ENCODE measurements at places on chromosomes 6 and 20.

- no peak for DNase-seq
Measured at GRCh38 chr6:66866801-66867200, 1159.8 kb upstream of the EYS start.

DNA sequence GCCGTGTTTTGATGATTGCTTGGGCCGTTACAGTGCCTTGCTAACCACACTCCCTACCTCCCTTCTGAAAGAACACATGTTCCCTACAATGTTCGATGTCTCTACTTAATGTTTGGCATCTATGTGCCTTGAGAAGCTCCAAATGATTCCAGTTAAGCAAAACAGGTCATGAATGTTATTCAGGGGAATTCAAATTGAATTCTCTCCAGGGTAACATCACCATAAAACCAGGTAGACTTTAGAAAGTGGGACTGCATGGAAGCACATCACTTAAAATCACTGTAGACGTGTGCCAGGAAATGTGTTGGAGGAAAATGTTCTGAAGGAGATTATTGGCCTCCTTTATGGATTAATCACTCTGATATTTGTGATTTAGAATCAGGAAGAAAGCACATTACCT is 128.1 kb downstream of the ADAT2 start:
- DNase-seq, result no peak

GRCh38 chr20:35285806-35286076 is 1.2 kb upstream of the EIF6 start:
- DNase-seq, result no peak

DNA sequence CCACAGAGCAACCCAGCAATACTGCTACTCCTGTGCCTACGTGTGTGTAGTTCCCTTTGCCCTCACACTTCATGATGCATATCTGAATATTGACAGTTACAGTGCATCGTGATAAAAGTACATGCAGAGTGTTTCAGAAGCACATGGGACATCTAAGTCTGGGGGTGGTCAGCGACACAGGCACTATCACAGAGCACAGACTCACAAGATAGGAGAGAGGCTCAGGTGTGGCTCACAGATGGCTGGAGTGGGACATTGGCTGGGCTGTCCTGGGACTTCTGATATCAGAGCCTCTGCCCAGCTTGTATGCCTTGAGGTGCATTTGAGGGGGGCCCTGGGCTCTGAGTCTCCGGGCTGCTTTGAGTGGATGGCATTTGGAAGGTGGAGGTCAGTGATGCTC is 227.0 kb upstream of the RNF24 start:
- DNase-seq, result no peak

DNA sequence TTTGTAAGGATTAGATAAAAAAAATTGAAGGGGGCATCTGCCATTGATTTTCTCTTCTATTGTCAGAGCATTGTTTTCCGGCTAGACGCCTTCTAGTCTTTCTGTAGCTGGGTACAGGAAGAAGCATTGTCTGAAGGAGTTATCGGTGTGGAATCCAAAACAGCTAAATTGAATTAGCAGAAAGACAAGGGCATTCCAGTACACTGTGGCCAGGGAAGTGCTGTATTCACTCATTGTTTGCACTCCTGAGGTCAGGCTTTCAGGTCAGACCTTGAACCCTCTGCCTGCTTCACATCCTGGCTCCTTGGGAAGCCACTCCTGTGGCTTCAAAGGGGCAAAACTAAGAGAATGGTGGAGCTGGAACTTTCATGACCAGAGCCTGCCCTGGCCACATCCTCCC is 81.1 kb upstream of the SNAP25 start:
- no peak for DNase-seq

GRCh38 chr20:22411627-22412450 is 172.5 kb downstream of the FOXA2 start:
- no peak for DNase-seq

DNA sequence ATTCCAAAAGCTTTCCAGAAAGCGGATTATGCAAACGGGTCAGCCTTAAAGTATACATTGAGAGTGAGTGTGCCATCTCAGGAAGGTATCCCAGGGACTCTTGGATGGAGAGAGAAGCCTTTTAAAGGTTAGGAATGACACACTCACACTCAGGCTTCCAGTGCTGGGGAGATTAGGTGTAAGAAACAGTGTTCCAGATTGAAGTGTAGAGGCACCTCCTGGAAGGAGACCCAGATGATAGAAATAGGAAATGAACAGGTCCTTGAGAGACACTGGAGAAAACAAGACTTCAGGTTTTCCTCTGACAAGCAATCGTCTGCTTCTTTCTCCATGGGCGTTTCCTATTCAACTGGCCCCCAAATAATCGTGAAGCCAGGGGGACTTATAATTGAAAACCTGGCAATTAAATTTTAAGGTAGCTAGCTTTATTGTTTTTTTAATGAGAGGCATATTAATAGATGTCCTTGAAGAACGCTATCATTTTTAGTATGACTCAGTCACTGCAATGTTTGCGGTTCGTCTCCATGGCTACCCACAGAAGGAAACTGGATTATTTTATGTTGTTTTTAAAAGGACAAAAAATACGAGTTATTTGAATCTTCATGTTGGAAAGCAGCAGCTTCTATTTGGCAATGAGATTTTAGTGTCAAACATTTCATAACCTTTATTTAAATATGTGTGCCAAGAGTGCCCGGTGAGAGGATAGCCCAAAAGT is 85.3 kb downstream of the TRMT6 start:
- no peak for DNase-seq

DNA sequence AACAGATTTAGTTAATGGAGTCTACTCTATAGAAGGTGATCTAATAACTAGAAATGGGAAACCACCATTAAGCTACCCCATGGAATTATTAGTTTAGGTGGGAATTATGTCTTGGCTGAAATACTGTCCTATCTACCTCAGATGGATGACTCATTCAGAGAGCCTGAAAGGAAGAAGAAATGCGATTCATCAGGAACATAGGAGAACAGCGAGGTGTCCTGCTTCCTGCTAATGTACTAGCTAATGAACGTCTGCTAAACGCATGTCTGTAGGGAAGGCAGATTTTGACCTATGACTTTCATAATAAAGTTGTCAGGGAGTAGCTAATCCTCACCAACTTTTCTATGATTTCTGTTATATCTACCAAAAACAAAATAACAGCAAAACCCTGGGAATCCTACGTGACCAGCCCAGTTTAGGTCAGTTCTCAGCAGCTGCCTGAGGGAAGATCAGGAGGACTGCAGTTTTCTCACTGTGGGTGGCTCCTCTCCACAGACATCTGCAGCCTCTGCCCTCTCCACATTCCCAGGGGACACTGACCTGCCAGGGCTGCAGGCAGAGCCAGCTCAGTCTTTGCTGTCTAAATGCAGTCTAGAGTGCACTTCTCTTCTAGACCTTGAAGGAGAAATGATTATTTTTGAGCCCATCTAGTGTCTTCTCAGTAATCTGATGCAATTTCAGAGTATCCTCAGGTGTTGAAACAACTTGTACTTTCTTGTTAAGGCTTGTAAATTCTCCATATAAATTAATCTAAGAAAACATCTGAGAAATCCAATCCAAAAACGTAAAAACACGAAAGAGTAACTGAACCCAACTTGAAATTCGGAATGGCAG is 18.1 kb upstream of the SFT2D1 start:
- no peak for DNase-seq

DNA sequence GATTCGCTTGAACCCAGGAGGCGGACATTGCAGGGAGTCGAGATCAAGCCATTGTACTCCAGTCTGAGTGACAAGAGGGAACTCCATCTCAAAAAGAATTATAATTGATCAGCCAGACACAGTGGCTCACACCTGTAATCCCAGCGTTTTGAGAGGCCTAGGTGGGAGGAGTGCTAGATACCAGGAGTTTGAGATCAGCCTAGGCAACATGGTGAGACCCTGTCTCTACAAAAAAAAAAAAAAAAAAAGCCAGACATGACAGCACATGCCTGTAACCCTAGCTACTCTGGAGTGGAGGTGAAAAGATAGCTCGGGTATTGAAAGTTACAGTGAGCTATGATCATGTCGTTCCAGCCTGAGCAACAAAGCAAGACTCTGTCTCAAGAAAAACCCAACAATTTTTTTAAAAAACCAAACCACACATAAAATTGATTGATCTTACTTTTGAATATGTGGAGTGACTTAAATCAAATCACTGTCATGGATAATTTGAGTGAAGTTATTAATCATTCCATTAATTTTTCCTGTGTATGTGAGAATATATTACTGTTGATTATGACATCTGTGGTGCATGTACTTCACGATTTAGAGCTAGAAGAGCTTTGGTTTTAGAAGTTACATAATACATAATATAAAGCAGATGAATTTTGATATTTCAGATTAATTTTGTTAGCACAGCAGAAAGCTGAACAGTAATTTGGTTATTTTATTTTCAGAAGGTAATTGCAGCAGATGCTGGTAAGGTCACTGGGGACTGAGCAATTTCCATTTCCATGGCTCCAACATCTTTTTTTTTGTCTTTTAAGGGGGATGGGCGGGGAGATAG is 34.4 kb downstream of the NCOA7 start:
- no peak for DNase-seq

DNA sequence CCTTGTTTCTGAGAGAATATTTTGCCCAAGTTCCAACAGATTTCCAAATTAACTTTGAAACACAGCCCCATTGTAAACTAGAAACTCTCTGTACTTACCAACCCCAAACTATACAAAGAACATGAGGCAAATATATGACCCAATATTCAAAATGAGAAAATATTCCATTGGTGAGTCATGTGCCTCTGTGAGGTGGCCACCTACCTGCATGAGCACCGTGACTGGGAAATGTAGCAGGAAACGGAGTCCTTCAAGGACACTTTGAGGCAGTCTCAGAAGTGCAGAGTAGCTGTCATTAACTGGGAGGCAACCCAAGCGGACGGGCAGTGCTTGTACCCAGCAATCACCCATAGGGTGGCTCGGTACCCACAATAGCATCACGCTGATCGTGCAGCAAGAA is 335.5 kb upstream of the NOX3 start:
- DNase-seq, result no peak

GRCh38 chr6:162770955-162771354 is 43.2 kb downstream of the PACRG start:
- DNase-seq, result no peak

GRCh38 chr6:15555101-15556038 is 107.5 kb downstream of the DTNBP1 start:
- DNase-seq, result no peak

DNA sequence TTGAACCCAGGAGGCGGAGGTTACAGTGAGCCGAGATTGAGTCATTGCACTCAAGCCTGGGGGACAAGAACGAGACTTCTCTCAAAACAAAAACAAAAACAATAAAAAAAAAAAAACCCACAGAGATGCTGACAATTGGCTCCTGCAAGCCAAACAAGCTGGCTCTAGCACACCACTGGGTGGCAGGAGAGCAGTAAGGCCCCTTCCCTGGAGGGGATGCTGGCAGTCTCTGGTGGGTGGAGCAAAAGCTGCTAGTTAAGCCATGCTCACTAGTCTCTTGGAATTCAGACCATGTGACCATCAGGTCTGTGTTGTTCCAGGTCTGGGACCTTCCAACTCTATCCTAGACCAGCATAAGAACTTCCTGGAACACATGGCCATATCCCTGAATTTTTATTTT is 18.9 kb upstream of the DSN1 start:
- DNase-seq, result no peak

DNA sequence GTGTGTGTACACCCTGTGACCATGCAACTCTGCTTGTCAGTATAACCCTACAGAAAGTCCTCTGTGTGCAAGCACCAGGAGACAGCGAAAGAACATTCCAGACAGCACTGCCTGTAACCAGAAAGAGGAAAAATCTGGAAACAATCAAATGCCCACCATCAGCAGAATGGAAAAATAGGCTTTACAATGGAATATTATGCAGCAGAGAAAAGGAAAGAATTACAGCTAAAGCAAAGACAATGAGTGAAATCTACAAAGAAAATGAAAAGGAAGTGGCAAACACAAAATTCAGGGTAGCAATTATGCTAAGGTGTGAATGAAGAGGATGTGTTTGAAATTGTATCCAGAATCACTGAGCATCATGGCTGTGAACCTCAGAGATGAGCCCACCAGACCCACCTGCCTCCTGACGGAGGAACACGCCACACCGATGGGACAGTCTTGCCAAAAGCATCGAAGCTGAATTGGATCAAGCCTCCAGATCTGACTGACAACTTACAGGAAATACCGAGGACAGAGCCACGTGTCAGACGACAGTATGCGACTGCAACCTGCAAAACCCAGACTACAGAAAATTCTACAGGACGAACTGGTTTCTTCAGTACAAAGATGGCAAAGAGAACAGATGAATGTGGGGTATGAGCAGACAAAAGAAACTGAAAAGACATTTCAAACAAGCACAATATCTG is 133.2 kb downstream of the NFATC2 start:
- no peak for DNase-seq

- no peak for DNase-seq
Measured at GRCh38 chr20:61244213-61244612, 7.8 kb upstream of the CDH4 start.

DNA sequence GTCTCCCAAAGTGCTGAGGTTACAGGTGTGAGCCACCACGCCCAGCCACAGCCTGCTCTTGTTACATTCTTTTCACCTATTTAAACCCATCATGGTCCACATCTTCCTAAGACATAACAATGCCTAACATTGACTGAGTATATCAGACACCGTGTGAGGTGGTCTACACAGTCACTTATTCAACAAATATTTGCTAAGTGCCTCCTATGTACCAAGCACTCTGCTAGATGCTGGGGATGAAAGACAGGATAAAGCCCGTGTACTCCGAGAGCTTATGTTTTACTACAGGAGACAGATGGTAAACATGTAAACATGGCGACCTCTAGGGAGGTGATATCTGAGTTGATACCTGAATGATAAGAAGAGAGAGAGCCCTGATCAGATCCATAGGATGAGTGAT is 12.7 kb downstream of the BCL2L1 start:
- DNase-seq, result no peak
